Activated CD8-positive, alpha-beta memory T cell treated with anti-CD3 and anti-CD28 coated beads, Interleukin-2, amount 10 ng/mL, durations not matched to agents 7 days and 5 days (primary cell): ENCODE measurements at places on chromosomes 3 and 15. TPM values are rescaled to one million over a fixed set of nuclear protein-coding genes. Genes with fewer than 3 reads are reported as not detected.

GRCh38 chr3:65130782-65131181 is 443.0 kb upstream of the ADAMTS9 start:
- no peak for DNase-seq

- DNase-seq, result peak; percentile 78
These were observed 3.1 kb downstream of the KAT2B start for GRCh38 chr3:20043396-20043795.

SERINC4 gene
- 0.30 TPM for total RNA-seq

GRCh38 chr3:63584681-63585080 is 67.8 kb upstream of the SNTN start:
- no peak for DNase-seq

DNA sequence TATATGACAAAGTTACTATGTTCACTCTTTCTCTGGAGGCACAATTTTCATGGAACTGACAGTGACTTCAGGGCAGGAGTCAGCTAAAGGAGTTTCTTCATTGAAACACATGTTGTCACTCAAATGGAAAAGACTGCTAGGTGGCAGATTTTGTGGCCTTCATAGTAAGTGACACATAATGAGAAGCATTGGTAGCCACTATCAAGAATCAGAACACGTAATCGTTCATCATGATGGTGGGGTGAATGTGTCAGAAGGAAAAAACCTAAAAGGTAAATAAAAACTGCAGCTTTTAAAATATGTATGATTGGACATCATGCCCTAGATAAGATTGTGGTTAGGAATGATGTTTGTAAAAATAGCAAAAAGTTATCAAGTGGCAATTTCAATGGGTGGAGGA is 1491.0 kb downstream of the SI start:
- DNase-seq, result no peak

- peak; percentile 80 for DNase-seq
These were observed 15.3 kb upstream of the NRROS start for GRCh38 chr3:196624067-196624790.

DNA sequence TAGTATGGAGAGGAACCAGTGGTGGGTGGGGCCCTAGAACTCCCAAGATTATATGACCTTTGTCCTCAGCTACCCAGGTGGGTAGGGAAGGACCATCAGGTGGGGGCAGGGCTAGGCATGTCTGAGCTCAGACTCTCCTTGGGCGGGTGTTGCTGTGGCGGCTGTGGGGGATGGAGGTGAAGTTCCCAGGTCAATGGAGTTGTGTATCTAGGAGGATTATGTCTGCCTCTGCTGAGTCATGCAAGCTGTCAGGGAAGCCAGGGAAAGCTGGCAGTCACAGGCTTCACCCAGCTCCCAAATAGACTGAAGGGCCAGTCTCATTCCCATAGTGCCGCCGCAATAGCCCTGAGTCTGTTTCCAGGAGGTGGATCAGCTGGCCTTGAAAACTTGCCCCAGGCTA is 139.7 kb upstream of the CFAP20DC start:
- DNase-seq, result no peak

GPR149 gene
- total RNA-seq, result not detected

- DNase-seq, result no peak
These were observed 1.3 kb downstream of the COLQ start for GRCh38 chr3:15520185-15520584.

DNA sequence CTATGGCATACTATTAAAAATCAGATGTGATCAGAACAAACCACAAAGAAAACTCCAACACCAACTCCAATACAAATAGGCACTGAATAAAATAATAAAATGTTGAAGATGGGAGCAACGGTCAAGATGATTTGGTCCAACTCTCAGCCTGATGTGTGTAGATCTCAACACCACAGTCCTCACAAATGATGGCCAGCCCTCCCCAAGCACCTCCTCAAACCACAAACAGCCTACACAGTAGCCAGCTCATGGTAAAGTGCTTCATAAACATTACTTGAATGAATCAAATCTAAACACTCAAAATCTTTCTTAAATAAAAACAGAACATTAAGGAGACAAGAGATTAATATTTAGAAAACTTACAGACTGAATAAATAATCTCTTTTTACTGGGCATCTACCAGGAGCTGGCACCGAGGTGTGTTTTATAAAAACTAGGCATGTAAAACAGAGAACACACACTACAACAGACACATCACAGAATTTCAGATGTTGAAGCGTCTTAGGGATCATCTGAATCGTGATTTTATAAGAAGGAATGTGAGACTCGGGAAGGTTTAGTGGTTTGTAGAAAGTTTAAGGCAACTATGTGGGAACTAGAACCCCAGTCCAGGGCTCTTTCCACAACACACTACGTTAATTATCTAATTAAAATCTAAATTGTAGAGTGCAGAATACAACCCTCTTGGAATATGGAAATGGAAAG is 102.4 kb downstream of the MYLK start:
- DNase-seq, result no peak

GRCh38 chr3:106247902-106248684 is 379.3 kb upstream of the CBLB start:
- no peak for DNase-seq

DNA sequence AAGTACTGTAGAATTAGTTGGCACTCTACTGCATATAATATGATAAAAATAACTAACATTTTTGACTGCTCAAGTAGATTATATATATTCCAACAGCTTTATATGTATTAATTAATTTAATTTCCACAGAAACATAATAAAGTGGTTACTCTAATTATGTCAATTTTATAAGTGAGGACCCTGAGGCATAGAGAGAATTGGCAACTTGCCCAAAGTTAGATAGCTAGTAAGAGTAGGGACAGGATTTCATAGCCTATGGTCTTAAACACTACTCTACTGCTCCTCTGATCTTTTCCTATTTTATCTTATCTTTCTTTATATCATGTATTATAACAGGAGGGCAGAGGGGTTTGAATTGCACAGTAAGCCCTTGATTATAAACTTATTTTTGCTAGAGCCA is 418.7 kb upstream of the SGO1 start:
- no peak for DNase-seq

DNA sequence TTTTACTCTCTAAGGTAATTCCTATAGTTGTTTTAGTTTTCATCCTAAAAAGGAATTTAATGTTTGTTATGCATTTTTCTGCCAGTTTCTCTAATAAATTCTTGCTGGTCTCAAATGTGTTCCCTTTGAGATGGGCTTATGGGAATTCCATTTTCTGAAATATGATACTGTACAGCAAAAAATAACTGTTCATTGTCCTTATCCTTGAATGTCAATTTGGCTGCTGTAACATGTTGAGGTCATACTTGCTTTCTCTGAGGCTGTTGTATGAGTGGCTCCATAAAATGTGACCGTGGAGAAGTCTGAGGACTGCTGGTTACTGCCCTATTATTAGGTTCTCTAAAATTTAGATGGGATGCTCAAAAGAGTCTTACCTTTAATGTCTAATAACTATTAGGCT is 266.5 kb downstream of the ADAMTS17 start:
- DNase-seq, result no peak

DNA sequence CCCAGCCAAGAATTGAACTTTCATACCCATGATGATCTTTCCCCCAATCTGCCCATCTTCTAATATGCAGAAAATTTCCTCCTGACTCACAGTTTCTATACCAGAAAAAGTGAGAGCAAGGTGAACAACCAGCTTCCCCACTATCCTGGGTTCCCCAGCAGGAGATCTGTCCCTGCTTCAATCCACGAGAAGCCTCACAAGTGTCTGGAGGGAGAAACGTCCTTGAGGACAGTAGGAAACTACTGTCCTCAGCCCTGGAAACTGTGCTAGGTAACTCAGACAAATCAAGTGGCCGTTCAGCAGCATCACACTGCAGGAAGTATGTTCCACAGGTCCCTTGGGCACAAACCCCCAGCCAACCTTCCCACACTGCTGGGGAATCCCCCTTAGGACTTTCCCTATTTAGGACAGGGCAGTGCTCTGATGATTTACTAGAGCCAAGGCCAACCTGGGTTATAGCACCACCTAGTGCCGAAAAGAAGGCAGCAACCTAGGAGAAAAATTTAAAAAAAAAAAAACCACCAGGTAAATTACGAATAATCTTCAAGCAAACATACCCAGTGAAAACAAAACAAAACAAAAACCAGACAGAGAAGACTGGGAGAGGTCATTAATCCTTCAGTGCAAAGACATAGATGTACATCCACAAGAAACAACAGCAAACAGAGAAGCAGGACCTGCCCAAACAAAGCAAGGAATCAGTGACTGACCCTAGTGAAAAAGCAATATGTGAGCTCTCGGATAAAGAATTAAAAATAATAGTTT is 36.0 kb downstream of the MORC1 start:
- DNase-seq, result peak; percentile 47

SH2D7 gene
- 0.26 TPM for total RNA-seq
